Stimulated activated CD8-positive, alpha-beta memory T cell treated with anti-CD3 and anti-CD28 coated beads, Interleukin-7, amount 100 ng/mL, for 1 hour (primary cell): ENCODE measurements at places on chromosomes 3 and 15.

DNA sequence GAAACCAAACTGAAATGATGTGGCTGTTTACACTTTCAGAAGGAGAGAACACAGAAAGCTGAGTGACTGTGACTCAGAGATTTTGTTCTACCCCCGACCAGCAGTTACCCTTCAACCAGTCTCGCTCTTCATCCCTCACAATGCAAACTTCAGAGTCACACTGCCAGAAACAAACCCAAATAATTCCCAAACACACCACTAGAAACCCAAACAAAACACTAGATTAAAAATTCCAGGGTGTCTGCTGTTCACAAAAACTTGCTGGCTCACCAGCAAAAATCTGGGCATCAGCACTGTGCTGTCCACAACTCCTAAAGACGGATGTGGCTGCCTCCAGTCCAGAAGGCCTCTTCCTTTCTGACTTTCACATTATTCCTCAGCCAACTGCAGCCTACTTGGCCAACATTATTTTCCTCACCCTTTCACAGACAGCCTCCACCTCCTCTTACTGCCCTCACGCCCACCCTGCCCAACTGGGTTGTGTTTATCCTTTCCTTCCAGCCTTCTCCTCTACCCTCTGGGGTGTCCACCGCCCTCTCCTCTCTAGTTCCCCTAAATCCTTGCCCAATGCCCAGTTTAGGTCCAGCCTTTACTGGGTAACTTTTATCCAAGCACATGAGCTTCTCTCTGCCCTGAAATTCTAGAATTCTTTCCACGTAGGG, 71.4 kb downstream of the MECOM start:
- no peak for DNase-seq

- no peak for DNase-seq
These were observed 326.8 kb upstream of the SOX2 start for GRCh38 chr3:181384970-181385369.

- no peak for DNase-seq
These were observed 173.0 kb upstream of the AZI2 start for GRCh38 chr3:28521663-28522062.

- DNase-seq, result no peak
These were observed 137.4 kb upstream of the POU1F1 start for GRCh38 chr3:87413814-87414213.

GRCh38 chr3:34155108-34155507, 356.7 kb downstream of the PDCD6IP start:
- DNase-seq, result no peak

DNA sequence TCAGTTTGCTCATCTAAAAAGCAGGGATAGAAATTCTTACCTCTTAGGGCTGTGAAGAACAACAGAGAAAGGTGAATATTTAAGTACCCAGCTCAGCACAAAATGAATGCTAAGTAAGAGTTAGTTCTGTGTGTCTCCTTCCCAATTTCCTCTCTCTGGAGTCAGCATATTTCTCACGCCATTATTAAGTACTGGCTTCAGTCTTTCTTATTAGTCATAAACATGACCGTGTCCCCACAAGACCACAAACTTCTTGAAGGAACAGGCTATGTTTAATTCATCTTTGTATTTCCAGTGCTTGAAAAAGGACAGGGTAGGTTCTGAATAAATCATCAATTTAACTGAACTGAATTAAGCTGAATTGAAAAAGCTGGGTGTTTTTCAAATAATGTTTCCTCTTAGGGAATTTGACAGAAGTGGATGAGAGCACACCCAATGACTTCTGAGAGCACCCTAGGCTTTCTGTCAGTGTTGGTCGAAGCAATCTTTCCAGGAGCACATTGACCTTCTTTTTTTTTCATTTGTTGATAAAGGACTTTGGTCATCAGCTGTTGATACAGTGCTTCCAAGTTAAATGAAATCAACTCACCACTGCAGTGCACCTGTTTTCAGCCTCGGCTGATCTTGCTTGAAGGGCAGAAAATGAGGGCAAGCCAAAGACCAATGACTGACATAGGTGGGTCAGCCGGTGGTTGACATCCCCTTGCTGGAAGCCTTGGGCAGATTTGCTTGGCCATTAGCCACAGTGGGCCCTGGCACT, 324.6 kb downstream of the MFSD1 start:
- DNase-seq, result no peak

GRCh38 chr15:76376816-76377215, 40.2 kb downstream of the ISL2 start:
- DNase-seq, result no peak
